Dorsolateral prefrontal cortex (tissue), 122 donors: ENCODE measurements at places on chromosomes 4 and X.

DNA sequence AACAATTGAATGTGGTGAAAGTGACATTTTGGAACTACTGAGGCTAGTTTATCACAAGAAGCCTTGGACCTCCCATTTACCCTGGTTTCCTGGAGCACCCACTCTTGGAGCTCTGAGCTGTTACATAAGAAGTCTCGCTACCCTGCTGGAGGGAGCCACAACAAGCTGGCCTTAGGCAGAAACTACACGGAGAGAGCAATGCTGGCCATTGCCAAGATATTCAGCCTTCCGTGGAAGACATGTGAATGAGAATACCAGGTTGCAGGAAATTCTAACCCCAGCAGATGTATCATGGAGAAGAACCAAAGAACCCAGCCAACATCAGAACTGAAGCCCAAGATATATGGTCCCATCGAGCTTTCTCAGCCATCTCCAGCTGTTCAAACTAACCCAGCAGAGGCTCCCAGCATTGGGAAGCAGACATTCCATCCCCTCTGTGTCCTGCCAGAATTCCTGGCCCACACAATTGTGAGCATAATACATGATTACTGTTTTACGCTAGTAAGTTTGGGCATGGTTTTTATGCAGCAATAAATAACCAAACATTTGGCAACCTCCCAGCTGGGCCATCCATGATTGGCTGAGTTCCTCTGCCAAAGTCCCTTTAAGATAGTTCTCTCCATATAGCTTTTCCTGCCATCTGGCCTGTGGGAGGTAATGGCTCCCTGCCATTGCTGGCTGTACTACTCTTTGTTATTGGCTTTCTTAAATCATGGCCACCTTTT is 17.9 kb upstream of the PDE5A start:
- DNase-seq: peak; percentile 79

DNA sequence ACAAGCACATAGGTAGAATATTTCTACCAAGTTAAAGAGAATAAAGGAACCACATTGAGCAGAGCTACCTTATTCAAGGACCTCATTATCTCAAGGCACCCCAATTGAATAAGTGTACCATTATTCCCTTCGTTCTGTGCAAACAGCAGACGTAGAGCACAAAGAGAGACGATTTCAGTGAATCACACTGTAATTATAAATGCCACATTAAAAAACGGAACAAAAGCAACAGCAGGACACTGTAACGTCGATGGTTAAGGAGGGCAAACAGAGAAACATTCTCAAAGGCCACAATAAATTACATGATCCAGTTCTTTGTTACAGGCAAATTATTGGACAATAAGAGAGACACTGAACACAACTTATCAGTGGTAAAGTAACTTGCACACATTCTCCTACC is 644.1 kb upstream of the TENM3 start:
- no peak for DNase-seq

- DNase-seq: peak; percentile 36
These were observed 1.4 kb downstream of the SLC16A2 start for GRCh38 chrX:74422576-74423288.

DNA sequence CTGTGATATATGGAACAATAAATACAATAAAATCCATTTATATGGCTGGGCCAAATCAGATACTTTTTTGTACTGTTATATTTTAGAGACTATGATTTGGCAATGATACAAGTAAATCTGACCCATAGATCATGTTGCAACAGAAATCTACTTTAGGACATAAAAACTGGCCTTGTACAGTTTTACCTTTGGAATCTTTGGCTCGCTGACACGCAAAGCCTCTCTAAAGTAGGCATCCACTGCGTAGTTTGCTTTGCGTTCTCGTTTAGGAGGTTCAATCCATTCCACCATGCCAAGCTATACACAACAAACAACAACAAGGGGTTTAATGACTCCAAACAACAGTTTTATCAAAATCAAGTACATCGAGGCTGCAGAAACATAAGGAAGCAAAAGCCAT is 42.4 kb downstream of the SMARCA1 start:
- DNase-seq: no peak

DNA sequence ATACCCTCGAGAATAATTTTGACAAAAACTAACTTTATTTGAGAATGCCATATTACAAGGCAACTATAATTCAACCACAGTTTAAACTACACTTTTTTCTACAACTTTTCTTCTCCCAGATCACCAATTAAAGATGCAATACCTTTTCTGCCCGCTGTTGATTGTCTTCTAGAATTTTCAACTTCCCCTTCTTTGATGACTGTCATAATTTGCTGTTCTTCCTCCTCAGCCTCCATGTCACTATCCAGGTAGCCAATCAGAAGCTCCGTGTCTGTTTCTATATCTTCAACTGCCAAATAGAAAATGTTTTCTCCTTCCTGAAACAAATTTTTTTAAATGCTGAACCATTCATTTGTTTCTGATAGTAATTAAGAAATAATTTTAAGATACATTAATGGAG is 101.5 kb downstream of the PRDM5 start:
- no peak for DNase-seq

DNA sequence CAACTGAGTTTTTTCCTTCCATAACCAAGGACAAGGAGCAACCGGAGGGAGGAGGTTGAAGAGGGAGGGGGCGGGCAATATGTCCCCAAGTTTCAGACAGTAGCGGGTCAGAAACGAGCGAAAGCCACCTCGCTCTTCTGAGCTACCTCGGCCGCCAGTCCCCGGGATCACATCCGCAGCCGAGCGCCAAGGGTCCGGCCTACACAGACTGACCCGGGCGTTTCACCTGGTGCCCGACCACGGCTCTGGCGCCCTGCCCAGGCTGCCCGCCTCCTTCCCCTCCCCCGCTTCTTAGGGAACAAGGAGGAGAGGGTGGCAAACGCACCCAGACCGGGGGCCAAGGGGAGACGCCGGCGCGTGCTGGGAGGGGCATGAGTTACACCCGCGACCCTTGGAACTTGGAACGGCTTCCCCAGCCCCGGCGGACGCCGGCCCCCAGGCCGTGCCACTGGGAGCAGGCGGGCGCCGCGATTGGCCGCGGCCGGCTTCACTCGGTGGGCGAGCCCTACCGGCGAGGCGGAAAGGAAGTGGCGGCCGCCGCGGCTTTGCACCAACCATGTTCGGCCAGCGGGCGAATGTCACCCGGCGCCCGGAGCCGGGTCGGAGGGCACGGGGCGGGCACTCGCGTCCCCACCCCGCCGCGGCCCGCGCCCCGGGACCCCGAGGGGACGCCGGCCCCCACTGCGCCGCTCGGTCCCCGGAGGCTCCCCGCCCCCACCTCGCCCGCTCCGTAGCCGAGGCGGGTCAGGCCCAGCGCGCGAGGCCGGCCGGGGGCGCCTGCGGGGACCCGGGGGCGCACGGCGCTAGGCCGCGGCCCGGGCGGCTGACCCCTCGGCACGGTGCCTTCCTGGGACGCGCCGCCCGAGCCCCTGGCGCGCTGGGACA is 1.5 kb downstream of the IRF2 start:
- DNase-seq: no peak
